SJCRH30 (cell line): ENCODE measurements at places on chromosomes 6 and 20.

DNA sequence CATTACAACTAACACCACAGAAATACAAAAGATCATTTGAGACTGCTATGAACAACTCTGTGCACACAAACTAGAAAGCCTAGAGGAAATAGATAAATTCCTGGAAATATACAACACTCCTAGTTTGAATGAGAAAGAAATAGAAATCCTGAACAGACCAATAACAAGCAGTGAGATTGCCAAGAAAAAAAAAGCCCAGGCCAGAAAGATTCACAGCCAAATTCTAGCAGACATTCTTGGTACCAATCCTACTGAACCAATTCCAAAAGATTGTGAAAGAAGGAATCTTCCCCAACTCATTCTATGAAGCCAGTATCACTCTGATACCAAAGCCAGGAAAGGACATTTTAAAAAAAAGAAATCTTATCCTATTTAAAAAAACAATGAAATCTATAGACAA, 7.0 kb upstream of the CDK19 start:
- no peak for DNase-seq

- DNase-seq: no peak
These were observed 96.3 kb downstream of the PRDM1 start for GRCh38 chr6:106182455-106182854.

DNA sequence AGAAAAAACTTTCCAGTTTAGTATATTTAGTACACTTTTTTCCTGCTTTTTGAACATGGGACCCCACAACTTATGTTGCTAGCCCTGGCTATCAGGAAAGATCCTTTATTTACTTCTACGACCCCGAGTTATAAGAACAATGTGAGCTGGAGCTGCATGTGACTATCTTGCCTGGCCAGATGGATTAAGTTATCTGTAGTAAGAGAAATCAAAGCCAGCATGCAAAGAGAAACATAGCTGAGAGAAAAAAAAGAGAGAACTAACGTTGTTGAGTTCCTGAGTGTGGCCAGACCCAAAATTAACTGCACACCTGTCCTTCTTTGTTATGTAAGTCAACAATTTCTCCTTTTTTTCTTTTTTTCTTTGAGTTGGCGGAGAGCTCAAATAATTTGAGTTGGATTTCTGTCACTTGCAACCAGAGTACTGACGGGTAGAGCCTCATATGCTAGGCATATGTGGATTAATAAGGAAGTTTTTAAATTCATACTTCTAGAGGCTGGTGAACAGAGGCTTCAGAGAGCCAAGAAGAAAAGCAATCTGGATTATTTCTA, 219.5 kb downstream of the HACE1 start:
- no peak for DNase-seq

GRCh38 chr6:14670806-14671205, 553.2 kb downstream of the CD83 start:
- no peak for DNase-seq

- no peak for DNase-seq
These were observed 258.5 kb downstream of the HACE1 start for GRCh38 chr6:104601131-104601651.

- DNase-seq: no peak
These were observed 135.5 kb upstream of the AGPAT4 start for GRCh38 chr6:161409353-161409752.

- no peak for DNase-seq
These were observed 91.7 kb upstream of the AKAP12 start for GRCh38 chr6:151148111-151148510.

DNA sequence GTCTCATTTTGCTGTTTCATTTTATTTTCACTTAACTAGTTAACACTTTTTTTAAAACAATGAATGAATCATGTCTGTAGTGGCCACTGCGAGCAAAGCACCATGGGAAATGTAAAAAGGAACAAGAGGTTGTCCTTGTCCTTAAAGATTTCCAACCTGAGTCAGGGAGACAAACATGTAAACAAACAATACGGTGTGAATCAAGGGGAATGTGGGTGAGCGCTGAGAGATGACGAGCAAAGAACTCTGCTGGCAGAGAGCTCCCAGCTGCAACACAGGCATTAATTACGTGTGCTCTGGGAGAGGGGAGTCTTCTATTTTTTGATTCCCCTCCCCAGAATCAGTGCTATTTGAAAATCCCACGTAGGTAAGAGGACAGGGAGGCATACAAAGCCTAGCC, 84.3 kb downstream of the ATXN1 start:
- DNase-seq: no peak

DNA sequence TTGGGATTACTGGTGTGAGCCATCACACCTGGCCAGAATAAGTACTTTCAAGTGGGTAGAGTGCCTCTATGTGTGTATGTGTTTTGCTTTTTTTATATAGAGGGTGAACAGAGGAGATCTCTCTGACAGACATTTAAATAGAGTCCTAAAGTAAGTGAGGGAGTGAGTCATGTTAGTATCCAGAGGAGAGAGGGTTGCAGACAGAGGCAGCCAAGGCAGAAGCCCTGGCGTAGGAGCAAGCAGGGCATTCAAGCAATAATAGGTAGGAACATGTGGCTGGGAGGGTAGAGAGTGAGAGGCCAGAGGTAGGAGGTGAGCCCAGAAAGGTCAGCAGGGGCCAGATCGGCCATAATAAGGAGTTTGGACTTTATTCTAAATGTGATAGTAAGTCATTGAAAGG, 48.9 kb downstream of the PHF20 start:
- DNase-seq: no peak

DNA sequence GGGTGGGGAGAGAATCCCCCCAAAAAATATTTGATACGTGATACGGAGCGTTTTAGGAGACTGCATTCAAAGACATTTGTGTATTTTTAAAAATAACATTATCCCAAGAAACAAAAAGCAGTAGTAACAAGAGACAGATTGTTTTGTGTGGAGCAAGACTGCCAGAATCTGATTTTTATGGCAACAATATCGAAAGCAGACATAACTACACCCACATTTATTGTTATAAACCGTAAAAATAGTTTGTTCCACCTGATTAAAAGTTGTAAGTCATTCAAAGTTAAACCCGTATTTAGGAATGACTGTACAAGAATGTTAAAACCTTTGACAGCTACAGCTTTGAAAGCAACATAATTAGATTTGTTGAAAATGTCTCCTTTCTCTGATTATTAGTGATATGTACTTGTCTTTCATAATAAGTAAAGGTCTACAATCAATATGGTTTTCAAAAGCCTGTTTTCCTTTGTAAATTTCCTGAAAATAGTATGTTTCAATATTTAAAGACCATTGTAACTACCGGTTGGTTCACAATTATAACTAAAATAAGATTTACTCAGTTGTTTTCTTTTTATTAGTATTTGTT, 2.7 kb downstream of the EYA4 start:
- no peak for DNase-seq

- peak; percentile 65 for DNase-seq
These were observed 102.8 kb downstream of the MOXD1 start for GRCh38 chr6:132298344-132298949.

DNA sequence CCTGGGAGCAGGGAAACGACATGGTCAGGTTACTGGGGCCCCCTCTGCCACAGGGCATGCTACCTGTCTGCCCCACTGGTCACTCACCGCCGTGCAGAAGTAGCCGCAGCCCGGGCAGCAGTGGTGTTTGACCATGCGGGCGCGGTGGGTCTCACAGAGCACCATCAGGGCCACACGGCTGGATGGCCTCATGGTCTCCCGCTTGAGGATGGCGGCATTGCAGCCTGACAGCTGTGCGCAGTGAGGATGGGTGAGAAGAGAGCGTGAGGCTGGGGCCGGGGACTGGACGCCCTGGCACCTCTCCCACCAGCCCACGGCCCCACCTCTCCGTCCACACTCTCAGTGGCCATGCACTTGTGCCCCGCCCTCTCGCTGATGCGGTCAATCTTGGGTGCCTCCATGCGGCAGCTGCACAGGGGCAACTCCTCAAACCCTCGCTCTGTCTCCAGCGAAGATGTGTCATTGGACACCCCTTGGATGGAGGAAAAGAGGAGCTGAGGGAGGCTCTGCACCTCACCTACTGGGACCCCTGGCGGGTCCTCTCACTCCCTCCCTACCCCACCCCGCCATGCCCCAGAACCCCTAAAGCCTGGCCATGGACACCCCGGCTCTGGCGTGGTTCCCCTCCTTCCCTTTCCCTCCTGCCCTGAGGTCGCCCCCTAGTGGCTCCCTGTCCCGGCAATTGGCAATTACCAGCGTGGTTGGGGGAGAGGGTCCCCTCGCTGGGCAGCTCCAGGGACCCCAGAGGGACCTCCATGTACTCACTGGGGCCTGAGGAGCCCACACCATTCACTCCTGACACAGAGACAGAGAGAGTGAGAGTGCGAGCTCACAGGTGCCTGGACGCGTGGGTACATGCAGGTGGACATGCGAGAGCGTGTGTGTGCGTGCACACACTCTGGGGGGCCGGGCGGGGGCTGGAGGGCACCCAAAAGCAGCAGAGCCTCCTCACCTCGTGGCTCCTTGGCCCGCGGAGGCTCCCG, 8.9 kb downstream of the EHMT2 start:
- DNase-seq: no peak

DNA sequence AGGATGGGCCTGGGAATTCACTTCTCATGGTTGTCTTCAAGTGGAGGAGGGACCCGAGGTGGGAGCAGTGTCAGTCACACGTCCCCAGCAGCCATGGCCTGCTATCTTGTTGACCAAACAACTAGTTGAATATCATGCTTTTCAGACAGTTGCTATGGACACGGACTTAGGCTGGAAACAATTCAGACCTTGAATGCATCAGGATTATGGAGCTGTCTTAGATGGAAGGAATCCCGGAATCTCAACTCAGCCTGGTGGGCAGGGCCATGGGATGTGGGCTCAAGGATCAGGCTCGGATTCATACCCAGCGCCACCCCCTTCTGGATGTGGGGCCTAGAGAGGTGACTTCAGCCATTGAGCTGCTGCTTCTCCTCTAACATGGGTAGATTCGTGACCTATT, 112.6 kb downstream of the DLGAP4 start:
- DNase-seq: no peak

- DNase-seq: peak; percentile 11
These were observed 294.5 kb downstream of the ZFAND3 start for GRCh38 chr6:38113825-38114576.

DNA sequence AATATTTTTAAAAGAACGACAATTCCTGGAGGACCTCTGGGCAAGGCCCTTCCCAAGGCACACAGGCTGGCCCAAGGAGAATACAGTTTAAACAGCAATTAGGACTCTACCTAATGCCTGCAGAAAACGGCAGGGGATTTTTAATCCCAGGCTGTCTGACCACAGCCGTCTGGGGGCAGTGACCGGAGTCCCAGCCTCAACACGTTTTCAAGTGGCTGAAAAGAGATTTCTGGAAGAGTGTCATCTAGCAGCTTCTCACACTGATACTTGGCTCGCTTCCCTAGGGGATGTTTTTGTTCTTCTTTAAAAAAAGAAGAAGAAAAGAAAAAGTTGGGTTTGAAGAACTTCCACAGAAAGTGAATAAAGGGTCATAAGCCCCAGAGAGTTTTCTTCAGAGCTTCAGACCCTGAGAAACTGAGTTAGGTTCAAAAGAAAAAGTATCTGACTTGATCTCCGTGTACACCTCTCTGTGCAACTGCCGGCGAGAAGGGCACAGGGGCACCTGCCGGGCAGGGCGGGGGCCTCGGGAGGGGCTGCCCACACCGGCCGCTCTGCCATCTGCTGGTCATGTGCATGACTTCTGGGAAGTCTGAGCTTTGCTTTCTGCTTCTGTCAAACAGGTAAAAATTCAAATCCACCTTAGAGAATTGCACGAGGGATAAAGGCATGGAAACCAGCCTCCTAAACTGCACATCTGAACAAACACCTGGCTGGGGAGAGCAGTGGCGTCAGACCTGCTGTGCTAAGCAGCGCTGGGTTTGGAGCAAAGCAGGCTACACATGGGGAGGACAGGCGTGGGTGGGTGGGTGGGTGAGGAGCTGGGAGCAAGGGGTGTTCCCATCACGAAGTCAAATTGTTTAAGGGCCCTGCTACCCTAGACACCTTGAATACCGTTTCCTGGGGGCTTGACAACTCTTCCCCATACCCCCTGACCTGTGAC, 33.0 kb downstream of the RRBP1 start:
- DNase-seq: no peak

DNA sequence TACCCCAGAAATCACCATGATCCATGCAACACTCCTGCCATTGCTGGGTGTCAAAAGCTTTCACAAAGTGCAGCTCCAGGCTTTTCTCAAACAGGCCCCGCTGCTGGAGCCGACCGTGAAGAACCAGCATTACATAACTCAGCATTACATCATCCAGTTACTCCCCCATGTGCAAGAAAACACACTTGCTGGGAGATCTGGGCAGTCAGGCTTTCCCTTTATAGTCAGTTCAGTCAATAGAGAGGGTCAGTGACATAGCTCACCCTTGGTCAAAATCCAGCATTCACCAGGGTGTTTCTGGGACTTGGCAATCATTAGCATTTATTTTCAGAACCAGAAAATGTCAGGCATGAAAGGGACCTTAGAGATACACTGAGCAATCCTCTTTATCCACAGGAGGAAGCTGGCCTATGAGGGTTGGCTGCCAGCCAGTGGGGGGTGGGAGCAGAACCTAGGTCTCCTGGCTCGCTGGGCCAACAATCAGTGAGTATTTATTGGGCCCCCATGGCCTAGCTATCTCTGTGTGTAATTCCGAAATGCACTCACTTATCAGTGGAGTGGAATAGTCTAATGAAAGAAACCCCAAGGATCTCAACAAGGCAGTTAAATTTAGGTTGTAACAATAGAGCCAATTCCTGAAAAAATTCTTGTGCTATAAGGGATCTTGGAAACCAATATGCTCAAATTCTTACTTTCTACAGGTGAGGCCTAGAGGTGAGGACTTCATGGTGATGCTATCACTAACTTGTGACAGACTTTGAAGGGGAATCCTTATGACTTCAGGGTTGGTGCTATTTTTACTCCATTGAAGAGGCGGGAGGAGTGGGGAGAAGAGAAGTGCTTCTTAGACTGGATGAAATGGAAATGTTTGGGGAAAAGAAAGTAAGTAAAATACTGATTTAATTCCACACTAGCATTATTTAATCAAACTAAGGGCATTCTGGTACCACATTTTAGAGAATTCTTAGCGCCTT, 54.6 kb downstream of the LYRM4 start:
- peak; percentile 13 for DNase-seq

GRCh38 chr20:25503936-25504335, 81.4 kb downstream of the NINL start:
- DNase-seq: no peak

GRCh38 chr6:32439602-32440214, at the start of gene HLA-DRA:
HLA-DRA (plus strand) TSS chr6:32439887; CDS start chr6:32439951, 64 bp downstream.
- DNase-seq: peak; percentile 55
